ENCODE measurements at places on chromosomes 4 and X.
A peak's percentile ranks its signal among the peaks of the same experiment; 100 is the strongest.

DNA sequence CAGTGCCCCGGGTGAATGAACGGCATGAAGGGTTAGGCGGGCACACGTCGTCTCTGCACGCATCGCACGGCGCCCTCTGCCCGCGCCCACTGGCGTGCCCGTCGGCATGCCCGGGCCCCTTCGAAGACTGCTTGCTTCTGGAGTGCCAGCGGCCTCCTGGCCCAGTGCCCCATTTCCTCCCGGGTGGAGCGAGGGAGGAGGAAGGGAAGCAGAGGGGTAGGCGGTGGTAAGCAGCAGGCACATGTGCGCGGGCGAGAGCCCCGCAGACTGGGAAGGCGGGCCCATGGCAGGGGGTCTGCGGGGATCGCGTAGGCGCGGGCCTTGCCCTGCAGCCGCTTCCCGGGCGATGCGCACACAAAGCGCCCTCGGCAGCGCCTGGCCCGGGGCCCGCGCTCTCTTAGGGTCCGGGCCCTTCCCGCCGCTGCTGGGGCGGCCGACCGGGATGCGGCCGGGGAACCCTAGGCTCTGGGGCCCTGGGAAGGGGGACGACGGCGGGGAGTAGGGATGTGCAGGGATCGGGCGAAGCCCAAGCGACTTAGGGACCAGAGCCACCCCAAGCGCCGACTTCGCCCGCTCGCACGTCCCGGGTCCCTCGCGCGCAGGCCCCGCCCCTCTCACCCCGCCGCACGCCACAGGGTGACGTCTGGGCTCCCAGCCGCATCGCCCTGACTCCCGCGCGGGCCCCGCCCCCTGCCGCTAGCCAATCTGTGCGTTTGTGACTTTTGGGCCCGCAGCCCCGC lies 866 bp upstream of the EMD start:
- DNase-seq: peak; percentile 32

GRCh38 chr4:187251896-187252295 lies 528.2 kb upstream of the FAT1 start:
- DNase-seq: no peak

- DNase-seq: no peak
Observed at GRCh38 chr4:76854858-76855257, 43.1 kb downstream of the SOWAHB start.

- DNase-seq: no peak
Observed at GRCh38 chr4:77773101-77773500, 46.1 kb downstream of the CNOT6L start.

GRCh38 chr4:78618436-78618835 lies 66.9 kb downstream of the ANXA3 start:
- DNase-seq: no peak

DNA sequence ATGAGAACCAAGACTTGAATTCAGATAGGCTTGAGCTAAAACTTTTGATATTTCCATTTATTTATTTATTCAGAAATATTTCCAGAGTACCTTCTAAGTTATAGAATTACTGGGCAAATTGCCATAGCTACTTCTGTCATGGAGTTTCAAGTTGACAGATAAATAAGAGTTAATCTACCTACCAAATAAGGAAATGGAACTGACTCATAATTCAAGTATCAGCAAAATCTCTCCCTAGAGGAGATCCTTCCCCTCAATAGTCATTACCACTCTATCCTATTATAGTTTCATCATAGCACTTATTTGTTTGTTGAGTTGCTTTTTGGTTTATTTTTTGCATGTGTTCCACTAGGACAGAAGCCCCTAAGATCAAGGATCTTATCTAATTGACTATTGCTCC lies 48.8 kb upstream of the CCSER1 start:
- DNase-seq: no peak

DNA sequence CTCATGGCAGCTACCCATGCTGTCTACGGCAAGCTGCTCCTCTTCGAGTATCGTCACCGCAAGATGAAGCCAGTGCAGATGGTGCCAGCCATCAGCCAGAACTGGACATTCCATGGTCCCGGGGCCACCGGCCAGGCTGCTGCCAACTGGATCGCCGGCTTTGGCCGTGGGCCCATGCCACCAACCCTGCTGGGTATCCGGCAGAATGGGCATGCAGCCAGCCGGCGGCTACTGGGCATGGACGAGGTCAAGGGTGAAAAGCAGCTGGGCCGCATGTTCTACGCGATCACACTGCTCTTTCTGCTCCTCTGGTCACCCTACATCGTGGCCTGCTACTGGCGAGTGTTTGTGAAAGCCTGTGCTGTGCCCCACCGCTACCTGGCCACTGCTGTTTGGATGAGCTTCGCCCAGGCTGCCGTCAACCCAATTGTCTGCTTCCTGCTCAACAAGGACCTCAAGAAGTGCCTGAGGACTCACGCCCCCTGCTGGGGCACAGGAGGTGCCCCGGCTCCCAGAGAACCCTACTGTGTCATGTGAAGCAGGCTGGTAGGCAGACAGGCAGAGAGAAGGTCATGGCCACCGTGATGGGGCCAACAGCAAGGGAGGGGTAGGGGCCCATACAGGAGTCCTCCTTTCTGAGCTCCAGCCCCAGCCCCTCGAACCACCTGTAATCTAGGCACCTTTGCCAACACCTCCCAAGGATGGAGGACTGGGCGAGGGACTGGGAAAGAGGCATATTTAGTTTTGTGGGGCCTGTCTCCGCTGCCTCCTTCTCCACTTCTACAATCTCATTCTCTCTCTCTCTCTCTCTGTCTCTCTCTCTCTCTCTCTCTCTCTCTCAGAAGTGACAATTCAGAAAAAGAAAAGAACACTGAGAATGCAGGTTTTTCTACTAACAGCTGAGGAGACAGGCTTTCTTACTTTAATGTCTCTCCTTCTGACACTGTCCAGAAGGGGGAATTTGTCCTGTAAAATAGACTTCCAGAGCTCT lies 4.7 kb upstream of the TSPYL2 start:
- no peak for DNase-seq

DNA sequence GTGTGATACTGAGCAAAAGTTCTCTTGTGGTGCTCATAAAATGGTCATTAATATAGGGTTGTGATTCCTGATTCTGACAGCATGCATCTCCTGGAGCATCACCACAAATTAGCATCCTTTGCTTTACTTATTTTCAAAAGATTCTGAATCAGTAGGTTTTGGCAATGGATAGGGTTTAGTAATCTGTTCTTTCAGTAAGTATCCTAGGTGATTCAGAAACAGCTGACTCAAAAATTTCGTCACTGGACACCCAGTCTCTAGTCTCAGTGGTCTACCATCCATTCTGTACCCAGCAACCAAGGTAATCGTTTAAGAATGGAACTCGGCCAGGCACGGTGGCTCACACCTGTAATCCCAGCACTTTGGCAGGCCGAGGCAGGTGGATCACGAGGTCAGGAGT lies 4.1 kb downstream of the CBLL2 start:
- DNase-seq: no peak

DNA sequence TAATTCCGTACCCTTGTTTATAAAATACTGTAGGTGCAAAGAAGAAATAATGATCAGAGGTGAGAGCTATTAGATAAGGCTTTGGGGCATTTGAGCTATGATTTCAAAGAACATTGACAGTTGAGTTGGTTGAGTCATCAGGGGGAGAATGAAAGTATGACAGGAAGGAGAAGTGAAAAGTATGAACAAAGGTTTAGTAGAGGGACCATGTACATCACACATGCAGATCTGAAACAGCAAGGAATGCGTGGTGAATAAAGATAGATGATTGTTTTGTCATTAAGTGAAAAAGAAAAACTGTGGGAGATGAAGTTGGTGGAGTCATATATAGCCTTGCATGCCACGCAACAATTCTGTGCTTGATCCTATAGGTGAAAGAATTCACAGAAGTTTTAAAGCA lies 163.1 kb downstream of the ARAP2 start:
- no peak for DNase-seq

DNA sequence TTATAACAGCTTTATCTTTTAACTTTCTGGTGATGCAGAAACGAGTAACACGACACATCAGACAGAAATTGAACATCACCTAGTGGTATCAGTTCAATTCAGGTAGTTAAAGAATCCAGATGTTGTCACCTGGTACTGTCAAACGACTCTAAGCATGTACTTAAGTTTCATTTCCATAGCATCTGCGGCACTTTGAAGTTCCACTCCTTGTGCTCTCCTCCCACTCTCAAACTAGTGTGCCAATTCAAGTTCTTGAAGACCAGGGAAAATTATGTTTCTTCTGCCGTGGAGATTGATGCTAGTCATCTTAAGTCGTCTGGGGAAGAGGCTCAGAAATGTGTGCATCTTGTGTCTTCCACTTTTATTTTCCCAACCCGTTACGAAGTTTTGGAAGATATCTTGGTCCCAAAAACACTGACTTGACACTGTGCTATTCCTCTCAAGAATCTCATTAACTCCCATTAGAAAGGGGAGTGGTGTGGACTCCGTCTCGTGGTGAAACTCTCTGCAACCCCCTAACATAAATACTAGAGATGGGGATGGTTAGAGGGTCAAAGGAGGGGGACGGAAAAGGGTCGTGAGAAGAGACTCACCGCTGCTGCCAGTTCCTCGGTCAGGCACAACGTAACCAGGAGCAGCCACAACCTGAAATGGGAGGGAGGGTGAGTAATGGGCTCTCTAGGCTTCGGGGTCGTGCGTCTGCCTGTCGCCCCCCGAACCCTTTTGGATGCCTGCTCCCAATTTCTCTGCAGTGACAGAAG lies 693 bp downstream of the COL4A6 start:
- no peak for DNase-seq

DNA sequence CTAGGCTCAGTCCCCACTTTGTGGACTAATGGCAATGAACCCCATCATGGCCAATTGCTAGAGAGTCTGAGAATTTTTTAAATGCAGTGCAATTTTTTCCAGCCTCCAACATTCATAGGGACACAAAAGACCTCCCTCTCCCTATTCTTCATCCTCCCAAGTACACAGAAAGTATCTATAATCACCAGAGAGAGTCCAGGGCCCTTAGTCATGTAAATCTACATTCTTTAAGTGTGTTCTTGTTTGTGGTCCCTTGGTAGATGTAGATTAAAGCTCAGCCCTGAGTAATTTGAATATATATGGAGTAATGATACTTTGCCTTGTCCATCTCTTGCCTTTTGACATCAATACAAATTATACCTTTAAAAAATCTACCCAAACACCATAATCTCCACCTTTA lies 51.3 kb upstream of the ATXN3L start:
- no peak for DNase-seq

DNA sequence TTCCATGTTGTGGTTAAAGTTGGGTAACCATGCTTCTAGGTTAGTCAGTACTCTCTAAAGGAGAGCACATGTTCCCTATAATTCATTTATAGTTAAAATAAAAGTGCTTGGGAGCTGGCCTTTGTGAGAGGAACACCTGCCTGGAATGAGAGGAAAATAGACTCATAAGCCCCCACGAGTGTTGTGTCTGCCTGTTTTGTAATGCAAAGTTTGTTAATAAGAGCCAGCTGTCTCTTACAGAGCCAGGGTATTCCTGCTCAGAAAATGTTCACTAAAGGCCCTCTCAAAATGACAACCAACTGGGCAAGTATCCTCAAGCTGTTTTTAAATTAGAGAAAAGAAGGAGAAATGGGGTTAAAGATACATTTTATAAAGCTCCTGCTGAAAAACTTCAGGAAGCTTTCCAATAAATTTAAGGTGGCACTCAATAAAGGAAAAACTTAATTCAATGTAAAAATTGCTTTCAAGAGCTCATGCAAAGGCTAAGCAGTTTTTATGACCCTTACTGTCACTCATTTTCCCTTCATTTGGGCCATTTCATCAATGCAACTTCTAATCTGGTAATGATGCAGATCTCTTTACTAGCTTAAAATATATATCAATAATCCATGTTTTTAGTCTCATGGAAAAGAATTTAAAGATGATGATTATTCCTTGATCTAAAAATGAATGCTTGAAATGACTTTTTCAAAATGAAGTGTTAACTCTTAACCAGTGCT lies 793.6 kb downstream of the STPG2 start:
- no peak for DNase-seq

DNA sequence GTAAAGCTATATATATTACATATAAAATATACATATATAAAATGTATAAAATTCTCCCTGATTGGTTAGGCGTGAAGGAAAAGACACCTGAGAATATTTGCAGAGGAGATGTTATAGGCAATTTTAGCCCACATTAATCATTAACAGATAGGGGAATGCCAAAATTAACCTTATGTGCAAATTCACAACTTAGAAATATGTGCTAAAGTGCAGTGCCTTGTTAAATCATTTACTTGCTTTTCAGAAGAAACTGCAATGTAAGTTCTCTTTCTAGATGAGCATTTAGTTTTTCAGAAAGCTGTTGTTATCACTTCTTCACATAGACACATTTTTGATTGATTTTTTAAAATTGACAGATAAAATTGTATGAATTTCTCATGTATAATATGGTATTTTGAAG lies 5.6 kb downstream of the TASL start:
- DNase-seq: no peak

DNA sequence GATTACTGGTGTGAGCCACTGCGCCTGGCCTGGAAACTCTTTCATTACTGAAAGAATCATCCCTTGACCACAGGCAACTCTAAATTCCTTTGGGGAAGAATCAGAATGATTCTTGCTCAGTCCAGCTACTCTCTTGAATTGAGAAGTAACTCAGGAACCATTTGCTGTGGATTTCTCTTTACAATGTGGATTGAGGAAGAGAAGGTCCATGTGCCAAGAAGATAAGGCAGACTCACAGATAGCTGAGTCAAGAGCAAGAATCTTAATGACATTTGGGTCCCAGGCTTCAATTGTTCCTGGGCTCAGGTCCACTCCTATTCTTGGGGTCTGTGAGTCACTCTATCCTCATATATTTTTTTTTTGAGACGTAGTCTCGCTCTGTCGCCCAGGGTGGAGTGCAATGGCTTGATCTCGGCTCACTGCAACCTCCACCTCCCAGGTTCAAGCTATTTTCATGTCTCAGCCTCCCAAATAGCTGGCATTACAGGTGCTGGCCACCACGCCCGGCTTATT lies 6.2 kb upstream of the MGARP start:
- no peak for DNase-seq

DNA sequence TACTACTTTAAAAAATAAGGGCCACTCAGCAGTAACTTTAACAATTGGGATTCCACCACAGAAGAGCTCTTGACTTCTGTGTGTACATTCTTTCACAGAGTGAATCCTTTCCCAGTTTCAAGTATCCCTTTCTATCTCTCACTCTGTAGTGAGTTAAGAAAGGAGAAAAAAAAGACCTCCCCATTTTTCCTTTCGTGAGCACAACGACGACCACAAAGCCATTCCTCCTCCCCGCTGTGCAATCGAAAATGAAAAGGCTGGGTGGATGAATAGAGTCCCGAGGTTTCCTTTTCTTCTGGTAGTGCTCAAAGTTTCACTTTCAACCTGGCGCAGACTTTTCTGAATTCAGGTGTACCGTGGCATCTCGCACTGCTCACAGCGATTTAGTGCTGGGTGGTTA lies 58.0 kb downstream of the TAB3 start:
- no peak for DNase-seq

DNA sequence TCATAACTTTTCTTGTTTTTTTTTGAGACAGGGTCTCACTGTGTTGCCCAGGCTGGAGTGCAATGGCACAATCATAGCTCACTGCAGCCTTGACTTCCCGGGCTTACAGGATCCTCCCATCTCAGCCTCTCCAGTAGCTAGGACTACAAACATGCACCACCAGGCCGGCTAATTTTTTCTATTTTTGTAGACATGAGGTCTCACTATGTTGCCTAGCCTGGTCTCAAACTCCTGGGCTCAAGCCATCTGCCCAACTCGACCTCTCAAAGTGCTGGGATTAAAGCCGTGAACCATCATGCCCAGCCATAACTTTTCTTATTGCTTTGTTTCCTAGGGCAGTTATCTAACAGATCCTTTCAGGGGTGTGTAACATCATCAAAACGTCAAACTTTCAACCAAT lies 11.8 kb downstream of the SEC24D start:
- DNase-seq: no peak

- no peak for DNase-seq
Observed at GRCh38 chrX:11949291-11949690, 189.0 kb upstream of the FRMPD4 start.

GRCh38 chrX:53317365-53318069 lies 36.1 kb upstream of the IQSEC2 start:
- peak; percentile 7 for DNase-seq
